ENCODE measurements at places on chromosomes 1 and 21.

DNA sequence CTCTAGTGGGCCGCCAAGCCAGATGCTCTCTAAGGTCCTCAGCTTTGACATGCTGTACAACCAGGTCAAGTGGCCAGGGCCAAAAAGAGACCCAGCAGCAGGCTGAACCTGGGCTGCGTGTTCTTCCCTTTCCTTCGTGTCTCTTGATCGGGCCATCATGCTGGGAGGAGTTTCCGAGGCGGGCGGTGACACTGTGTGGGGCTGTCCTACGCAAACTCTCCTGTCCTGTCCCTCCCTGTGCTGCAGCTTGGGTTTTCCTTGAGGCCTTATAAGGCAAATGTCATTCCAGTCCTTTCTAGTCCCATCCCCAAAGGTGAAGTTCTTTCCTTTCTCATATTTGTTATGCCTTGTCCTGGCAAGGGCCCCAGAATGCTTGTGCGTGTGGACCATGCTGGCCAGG lies 56.7 kb downstream of the ARHGEF10L start:
- no peak for DNase-seq

GRCh38 chr1:211469938-211470529 lies 21.9 kb downstream of the RD3 start:
- peak; percentile 11 for DNase-seq

DNA sequence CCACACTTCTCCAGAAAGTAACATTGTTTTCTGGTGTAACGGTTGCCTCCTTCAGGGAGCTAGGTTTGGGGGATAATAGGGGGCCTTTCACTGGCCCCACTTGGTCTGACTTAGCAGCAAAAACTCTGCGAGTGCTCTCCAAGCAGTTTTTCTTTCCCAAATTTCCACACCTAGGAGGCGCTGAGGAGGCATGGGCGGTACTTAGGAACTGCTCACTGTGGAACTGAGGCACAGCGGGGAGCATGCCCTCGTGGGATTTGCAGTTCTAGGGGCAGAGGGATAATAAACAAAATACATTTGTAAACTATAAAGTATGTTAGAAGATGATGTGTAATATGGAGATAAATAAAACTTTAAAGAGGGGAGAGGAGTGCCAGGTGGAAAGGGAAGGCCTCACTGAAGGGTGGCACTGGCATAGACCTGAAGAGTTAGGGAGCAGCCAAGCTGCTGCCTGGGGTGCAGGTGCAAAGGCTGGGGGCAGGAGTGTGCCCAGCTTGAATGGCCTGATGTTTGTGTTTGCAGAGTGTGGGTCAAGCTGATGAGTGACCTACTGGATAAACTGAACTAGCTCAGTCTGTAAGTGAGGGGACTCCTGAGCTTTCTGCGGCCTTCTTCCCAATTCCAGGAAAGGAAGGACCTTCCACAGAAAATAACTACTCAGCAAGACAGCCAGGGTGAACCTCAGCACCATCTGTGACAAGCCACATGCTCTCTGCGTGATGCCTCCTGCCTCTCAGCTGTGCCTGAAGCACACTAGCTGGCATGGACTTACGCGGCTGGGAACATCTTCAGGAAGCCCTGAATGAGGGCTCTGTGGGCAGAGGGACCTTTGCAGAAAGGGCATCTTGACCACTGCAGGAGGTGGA lies 1.9 kb downstream of the EPHX1 start:
- no peak for DNase-seq

GRCh38 chr21:44914176-44914874 lies 6.4 kb downstream of the ITGB2 start:
- DNase-seq: peak; percentile 57

DNA sequence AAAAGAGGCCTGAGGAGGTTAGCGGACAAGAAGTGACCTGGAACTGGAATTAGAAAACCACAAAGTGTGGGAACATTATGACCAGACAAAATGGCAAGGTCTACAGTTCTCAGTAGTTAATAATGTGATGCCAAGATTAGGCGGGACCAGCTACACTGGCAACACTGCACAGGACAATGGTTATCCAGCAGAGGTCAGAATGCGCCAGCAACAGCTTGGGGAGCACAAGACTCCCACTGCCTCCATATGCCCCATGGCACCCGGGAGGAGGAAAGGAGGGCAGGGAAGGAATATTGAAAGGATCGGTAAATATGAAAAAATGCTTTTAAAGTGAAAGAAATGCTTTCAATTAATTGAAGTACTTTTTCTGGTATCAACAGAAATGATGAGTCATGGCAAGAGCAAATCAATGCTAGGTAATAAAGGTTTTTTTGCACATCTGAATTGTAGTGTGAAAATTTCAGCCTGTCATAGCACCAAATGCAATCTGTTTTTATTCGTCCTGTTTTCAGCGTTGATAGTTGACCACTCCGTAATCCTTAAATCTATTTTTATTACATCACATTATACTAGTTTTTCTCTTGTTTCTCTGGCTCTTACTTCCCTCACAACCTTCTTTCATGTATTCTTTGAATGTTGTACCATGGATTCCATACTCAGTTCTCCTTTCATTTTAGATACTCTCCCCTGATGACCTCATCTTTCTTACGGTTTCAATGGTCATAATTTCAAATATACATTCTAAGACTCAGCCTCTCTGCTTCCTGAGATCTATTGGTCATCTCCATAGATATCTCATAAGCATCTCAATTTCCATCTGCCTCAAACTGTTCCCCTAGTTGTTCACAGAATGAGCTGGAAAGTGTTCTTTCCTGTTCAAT lies 30.7 kb downstream of the VCAM1 start:
- DNase-seq: no peak

DNA sequence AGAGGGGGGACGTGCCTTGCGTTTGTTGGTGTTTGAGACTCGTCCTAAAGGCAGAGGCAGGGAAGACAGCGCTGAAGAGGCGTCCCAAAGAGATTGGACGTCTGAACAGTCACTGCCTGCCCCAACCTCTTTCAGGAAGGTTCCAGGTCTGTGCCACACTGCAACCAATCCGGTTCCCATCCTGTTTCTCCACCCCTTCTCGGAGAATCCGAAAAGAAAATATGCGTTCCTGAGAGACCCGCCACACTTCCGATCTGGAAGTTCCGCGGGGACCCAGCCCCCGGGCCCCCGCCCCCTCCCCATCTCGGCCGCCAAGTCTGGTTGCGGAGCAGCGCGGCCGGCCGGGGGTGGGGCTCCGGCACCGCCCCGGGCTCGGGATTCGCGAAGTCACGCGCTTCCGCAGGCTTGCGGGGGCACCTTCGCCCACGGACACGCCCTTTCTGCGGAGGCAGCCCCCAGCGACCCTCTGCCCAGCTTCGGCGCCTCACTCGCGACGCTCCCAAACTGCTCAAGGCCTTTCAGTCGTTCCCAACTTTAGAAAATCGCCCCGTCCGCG lies 124.5 kb upstream of the DPYD start:
- no peak for DNase-seq

- DNase-seq: no peak
These were observed 5.2 kb downstream of the DMRTA2 start for GRCh38 chr1:50417946-50418599.

DNA sequence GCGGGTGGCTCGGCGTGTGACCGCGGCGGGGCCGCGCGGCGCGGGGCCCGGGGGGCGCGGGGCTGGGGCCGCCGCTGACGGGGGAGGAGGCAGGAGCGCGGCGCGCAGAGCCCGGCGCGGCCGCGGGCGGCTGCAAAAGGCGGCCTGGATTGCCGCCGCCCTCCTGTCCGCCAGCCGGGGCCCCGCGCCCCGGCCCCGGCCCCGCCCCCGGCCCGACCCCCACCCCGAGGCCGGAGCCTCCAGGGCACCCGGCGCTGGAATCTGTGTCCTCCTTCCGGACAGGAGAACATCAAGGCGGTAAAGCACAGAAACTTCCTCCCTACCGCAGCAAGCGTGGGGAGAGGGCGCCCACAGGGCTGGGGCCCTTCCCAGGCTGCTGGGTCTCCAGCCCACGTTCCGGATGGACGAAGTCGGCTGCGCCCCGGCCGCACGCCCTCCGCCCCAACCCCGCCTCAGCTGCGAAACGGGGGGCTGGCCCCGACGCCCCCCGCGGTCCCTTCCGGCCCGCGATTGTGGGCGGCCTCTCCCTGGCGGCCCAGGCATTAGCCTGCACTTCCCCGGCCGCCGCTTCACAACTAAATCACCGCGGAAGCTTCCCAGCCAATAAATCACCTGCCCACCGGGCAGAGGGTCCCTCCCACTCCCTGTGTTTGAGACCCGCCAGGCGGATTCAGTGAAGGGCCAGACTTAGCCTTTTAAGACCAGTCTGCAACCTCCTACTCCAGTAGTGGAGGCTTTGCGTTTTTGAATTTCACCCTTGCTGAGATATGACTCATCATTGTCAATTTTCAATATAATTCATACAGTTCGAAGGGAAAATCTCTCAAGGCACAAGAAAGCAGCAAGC lies 106.0 kb downstream of the SLC45A1 start:
- DNase-seq: peak; percentile 56

GRCh38 chr1:213987927-213988506 lies at the start of gene PROX1:
Gene PROX1 (plus strand): TSS chr1:213987973. CDS start chr1:213996536, 8,563 bp downstream.
- peak; percentile 13 for DNase-seq

GRCh38 chr1:34868230-34869049 lies 8.9 kb upstream of the SMIM12 start:
- no peak for DNase-seq

- no peak for DNase-seq
These were observed 31.9 kb downstream of the NGF start for GRCh38 chr1:115306146-115306545.

DNA sequence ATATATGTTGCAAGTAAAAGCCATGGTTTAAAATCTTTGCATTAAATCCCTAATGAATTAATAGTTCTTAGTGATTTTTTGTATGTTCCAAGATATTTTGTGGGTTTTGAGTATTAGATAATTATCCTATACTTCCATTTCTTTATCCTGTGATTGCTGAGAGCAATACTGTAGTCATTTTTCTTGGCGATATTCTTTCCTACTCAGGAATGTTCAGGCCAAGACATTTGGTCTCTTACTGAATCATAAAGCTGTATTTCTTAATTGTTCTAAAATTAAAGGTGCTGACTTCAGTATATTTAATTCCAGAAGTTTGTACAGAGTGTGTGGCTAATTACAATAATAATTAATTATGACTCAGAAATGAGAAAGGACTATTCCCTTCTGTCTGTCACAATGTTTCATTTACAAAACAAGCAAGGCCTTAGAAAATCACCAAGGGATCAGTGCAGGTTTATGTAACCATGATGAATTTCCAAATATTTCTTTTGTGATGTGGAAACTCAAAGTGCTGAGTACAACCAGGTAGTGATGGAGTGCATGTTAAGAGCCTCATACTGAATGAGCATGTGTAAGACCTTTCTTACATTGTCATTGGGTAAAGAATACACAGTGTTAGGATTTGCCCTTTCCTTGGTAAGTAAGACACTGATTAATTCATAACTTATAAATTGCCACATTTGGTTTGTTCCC lies 161.2 kb downstream of the HMCN1 start:
- no peak for DNase-seq

- DNase-seq: peak; percentile 71
These were observed at the start of gene S1PR1 for GRCh38 chr1:101236516-101237228. Gene S1PR1 (plus strand): TSS chr1:101237019. CDS start chr1:101238985, 1,966 bp downstream.

DNA sequence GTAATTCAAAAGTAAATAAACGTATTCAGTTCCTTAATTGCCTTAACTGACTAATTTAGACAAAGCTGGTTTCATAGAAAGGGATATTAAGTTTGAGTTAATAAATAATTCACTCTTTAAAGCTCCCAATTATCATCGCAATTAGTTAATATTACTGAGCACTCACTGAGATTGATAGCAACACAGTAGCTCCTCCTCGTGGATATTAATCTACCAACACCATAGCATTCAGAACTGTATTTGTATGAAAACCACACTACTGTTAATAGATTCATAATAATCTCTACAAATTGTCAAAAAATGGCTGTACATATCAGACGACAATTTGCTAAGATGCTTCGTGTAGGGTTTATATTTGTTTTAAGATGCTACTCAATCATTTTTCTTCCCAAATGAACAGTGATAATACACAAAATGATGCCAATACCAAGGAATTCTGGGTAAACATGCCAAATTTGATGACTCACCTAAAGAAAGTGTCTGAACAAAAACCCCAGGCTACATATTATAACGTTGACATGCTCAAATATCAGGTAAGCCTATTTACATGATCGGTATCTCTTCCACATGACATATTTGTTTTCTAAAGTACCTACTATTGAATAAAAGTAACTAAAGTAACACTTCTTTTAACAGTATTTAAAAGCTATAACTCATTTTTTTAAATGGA lies 18.8 kb upstream of the DYNLT5 start:
- no peak for DNase-seq

GRCh38 chr1:205046870-205047269 lies 3.9 kb downstream of the CNTN2 start:
- no peak for DNase-seq

DNA sequence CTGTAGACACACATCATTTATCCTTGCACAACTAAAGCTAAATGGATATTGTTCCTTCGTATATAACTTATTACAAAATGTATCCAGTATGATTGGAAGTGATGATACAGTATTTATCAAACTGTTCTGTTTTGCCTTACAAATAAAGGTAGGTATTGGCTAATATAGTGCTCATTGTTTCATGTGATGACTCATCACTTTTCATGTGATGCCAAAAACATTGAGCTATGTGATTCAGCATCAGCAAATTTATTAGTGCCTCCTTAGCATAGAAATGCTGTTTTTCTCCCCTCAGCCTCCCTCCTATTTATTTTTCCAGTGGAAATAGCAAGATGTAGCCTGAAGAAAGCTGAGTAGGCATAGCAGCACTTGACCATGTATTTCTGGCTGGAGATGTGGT lies 228.6 kb upstream of the LYPLAL1 start:
- DNase-seq: no peak

GRCh38 chr1:23451441-23451840 lies 26.9 kb upstream of the TCEA3 start:
- no peak for DNase-seq

DNA sequence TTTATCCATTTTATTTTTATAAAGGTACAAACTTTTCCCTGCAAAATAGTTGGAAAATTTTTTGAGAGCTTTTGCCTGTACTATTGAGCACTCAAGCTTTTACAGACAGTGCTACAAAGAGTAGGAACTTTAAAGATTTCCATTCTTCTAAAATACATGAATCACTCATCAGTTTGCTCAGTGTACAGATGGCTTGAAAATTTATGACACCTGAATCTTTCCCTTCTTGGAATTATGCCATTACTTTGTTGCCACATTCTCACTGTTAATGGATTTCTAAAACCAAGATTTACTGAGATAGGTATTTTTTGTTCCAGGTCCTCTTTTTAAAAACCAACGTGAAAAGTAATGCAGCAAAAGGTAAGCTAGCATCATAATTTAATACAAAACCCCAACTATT lies 76.0 kb downstream of the GPATCH2 start:
- no peak for DNase-seq

GRCh38 chr1:209705033-209705598 lies 470 bp downstream of the HSD11B1 start:
- no peak for DNase-seq

DNA sequence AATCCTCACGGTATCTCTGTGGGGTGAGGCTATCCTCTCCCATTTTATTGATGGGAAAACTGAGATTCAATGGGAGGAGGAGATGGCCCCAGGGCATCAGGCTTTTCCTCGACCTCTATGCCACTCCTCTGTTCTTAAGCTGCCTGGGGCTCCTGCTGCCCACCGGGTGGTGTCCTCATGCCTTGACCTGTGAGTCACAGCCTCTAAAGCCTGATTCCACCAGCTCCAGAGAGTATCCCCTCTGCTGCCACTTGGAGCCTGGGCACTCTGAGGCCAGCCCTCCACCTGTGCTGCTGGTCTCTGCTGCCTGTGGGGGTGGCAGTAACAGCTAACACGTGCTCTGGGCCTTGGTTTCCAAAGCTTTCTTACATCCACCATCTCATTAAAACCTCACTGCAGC lies 241.2 kb downstream of the TRABD2B start:
- DNase-seq: no peak

- DNase-seq: no peak
These were observed 97.5 kb upstream of the COG2 start for GRCh38 chr1:230544758-230545157.

- no peak for DNase-seq
These were observed at the start of gene EPS8L3 for GRCh38 chr1:109763646-109764415. Gene EPS8L3 (minus strand): TSS chr1:109763923. CDS start chr1:109761749, 2,174 bp downstream.
